ENCODE measurements at places on chromosomes 3 and 15.

DNA sequence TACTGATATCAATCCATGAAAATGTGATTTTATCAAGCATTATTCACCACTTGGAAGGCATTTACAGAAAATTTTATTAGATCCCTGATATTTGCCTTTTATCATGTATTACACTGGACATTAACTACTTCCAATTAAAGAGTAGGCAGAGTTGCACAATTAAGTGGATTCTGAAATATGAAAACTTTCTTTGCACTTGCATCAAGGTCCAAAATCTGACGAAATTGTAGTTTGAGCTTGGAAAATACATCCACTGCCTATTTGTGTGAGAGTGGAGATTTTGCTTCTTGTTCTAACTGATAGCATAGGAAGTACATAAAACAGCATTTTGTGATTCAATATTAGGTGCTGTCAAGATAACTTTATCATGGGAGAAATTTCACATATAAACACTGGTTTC, 49.6 kb upstream of the SLC12A8 start:
- no peak for DNase-seq

GRCh38 chr15:84081391-84082168, 154.0 kb upstream of the GOLGA6L4 start:
- no peak for DNase-seq

GRCh38 chr3:99534951-99535704, 103.3 kb upstream of the COL8A1 start:
- DNase-seq: no peak

- no peak for DNase-seq
Measured at GRCh38 chr3:32643354-32643753, 41.6 kb upstream of the CNOT10 start.

GRCh38 chr3:177522051-177522450, 324.8 kb upstream of the TBL1XR1 start:
- DNase-seq: no peak

GRCh38 chr3:14514323-14514720, 25.8 kb downstream of the GRIP2 start:
- DNase-seq: no peak

GRCh38 chr3:64995857-64996551, 308.2 kb upstream of the ADAMTS9 start:
- DNase-seq: no peak

DNA sequence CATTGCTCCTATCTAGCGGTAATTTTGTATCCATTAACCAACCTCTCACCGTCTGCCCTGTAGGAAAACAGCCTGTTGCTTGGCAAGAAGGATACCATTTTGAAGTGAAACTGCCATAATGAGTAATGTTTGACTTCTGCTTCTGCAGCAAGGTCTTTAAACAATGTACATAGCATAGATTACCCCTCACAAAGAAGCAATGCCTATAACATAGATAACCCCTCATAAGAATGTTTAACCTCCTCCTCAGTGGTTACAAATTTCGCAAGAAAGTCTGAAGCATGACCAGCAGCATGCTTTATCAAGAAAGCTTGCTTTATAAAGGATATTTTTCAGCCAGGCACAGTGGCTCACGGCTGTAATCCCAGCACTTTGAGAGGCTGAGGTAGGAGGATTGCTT, 61.2 kb upstream of the MFGE8 start:
- no peak for DNase-seq

DNA sequence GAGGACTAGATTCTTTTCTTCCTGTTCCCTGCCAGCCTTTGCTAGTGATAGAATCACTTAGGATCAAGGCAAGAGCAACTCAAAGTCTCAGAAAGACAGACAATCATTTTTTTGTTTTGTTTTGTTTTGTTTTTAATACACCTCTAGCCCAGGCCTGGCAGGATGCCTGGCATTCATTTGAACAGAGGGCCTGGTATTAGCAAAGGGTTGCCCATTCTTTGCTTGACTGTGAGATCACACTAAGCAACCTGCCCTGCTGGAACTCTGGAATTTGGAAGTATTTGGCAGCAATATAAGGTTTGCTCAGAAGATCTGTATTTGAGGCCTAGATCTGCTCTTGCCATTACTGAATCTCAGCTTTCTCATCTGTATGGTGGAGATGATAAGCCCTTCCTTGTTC, 21.8 kb upstream of the ATP13A5 start:
- DNase-seq: no peak

DNA sequence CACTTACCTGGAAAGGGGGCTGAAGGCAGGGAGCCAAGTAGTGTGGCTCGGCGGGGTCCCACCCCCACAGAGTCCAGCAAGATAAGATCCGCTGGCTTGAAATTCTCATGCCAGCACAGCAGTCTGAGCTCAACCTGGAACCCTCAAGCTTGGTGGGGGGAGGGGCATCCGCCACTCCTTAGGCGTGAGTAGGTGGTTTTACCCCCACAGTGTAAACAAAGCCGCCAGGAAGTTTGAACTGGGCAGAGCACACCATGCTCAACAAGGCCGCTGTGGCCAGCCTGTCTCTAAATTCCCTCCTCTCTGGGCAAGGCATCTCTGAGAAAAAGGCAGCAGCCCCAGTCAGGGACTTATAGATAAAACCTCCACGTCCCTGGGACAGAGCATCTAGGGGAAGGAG, 156.3 kb downstream of the KBTBD8 start:
- DNase-seq: no peak

Data from activated CD8-positive, alpha-beta memory T cell treated with anti-CD3 and anti-CD28 coated beads for 1 hour (primary cell).